ENCODE measurements at places on chromosomes 3 and 15.

GRCh38 chr15:88987934-88988671 is 74.9 kb upstream of the MFGE8 start:
- no peak for DNase-seq

DNA sequence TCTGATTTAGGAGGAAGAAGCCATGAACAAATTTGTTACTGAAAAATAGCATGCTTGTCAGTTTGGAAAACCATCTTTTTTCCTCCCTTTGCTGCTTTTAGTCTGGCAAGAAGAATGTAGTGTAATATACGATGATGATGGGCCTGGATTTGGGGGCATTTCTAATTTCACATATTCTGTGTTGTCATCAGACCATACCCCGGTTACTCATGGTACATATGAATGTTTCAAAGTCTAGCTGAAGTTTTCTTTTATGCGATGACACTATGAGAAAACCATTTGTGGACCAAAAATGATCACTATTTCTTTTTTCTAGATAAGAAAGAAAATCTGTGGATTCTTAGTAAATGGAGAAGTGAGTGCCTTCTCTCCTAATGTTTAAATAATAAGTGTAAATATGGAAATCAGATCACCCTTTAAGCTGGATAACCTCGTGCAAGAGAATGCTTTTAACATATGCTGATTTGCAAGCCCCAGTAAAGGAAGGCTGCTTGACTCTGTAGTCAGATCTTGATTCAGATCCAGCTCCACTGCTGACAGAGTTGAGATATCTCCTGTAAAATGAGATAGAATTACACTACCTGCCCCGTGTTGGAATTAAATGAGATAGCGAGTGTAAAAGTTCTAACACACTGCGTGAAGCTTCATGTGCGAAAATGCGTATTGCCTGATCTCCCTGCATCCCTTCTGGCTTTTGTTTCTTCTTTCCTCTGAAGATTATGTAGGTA is 3.0 kb downstream of the MEF2A start:
- no peak for DNase-seq

- DNase-seq, result no peak
These were observed 150.5 kb upstream of the THBS1 start for GRCh38 chr15:39430389-39430788.

GRCh38 chr15:68380456-68380855 is 51.5 kb downstream of the ITGA11 start:
- DNase-seq, result no peak

GRCh38 chr3:108461661-108462111 is 48.7 kb downstream of the MYH15 start:
- DNase-seq, result no peak

GRCh38 chr3:8027954-8028353 is 473.7 kb upstream of the LMCD1 start:
- DNase-seq, result no peak

DNA sequence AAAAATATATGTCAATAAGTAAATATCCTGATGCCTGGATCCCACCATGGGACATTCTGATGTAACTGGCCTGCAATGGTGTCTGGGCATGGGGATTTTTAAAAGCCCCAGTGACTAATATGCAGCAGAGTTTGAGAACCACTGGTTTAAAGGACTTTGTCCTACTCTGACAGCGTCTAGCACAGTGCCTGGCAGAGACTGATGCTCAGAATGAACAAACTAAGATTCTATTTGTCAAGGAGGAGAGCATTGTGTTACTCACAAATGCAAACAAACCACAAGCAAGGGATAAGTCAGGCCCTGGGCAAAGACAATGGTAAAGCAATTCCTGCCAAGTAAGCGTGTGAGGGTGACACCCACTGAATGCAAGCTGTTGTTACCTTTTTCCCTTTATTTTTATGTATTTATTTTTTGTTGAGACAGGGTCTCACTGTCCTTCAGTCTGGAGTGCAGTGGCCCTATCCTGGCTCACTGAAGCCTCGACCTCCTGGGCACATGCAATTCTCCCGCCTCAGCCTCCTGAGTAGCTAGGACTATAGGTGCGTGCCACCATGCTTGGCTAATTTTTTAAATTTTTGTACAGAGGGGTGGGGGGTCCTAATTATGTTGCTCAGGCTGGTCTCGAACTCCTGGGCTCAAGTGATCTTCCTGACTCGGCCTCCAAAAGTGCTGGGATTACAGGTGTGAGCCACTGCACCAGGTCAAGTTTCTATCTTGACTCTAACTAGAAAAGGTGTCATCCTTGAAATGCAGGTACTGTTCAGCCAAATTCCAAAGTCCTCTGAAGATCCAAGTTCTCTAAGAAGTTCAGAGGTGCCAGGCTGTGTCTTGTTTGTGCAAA is 909 bp upstream of the GPD1L start:
- DNase-seq, result no peak

GRCh38 chr3:134752761-134753461 is 42.1 kb upstream of the EPHB1 start:
- no peak for DNase-seq

DNA sequence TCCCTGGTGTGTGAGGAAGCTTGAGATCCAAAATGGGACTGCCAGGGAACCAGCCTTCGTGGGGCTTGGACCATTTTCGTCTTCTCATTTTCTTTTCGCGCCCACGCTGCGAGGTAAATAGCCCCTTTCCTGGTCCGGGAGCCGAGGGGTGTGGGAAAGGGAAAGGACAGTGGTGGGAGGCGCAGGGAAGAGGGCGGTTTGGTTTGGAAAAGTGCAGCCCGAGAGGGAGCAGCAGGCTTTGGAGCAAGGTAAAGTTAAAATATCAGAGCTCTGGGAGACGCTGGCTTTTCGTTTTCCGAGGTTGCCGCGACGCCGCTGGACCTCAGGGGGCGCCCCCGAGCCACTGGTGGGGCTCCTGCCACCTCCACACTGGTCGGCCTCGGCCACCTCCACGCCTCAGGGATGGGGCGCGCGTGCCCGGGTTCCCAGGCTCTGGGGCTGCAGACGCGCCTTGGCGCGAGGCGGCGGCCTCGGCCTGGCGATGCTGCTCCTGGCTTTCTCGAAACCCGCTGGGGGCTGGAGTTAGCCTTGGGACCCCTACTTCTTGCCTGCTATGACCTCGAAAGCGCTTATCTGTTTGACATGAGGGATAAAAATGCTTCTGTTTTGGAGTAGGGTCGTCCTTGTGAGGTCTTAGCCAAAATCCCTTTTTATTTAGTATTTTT is 3.2 kb downstream of the PTPRG start:
- DNase-seq, result no peak

- no peak for DNase-seq
These were observed 92.8 kb upstream of the UBE2E1 start for GRCh38 chr3:23712656-23713559.

GRCh38 chr3:71456826-71457225 is 126.7 kb downstream of the FOXP1 start:
- no peak for DNase-seq

GRCh38 chr3:157261000-157261399 is 101.1 kb upstream of the CCNL1 start:
- no peak for DNase-seq

- DNase-seq, result no peak
These were observed 48.2 kb downstream of the TNIK start for GRCh38 chr3:171412054-171412453.

DNA sequence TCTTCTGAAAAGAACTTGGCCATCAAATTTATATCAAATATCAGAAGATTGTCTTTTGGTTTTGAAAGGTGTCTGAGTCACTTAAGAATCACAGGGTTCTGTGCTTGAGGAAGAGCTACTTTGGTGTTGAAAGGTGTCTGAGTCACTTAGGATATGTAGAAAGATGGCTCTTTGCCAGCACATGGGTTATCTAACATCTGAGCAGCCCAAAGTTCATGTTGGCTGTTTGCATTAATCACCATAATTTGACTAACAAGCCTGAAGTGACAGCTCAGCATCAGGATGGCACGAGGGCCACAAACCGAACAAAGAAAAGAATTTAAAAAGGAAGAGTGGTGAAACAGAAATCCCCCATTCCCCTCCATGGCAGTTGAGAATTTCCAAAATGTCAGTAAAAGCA is 190.5 kb upstream of the CMC1 start:
- peak; percentile 23 for DNase-seq

DNA sequence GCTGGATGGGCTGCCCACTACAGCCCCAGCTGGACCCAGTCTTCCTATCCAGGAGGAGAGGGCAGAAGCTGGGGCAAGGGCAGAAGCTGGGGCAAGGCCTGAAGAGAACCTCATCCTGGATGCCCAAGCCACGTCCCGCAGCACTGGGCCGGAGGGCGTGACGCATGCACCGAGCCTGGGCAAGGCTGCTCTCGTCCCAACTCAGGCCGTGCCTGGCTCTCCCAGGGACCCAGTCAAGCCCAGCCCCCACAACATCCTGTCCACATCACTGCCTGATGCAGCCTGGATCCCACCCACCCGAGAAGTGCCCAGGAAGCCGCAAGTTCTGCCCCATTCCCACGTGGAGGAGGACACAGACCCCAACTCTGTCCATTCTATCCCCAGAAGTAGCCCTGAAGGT is 22.3 kb downstream of the FBLN2 start:
- DNase-seq, result no peak

GRCh38 chr3:114454551-114455251 is 160.9 kb downstream of the TIGIT start:
- DNase-seq, result no peak

DNA sequence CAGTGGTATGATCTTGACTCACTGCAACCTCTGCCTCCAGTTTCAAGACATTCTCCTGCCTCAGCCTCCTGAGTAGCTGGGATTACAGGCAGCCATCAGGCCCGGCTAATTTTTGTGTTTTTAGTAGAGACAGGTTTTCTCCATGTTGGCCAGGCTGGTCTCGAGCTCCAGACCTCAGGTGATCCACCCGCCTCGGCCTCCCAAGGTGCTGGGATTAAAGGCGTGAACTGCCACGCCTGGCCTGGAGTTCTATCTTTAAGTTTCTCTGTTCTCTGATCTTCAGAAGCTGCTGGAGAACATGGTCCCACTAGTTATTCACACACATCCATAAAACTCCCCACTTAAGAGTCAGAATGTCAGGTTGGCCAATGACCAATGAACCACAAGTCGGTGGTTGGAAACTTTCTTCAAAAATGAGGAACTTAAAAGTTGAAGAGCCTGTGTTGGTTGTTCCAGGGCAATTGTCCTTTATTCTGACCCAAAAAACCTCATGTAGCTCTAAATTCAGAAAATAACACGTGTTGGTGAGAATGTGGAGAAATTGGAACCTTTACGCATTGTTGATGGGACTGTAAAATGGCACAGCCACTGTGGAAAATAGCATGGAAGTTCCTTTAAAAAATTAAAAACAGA is 55.9 kb upstream of the PIK3CB start:
- no peak for DNase-seq

DNA sequence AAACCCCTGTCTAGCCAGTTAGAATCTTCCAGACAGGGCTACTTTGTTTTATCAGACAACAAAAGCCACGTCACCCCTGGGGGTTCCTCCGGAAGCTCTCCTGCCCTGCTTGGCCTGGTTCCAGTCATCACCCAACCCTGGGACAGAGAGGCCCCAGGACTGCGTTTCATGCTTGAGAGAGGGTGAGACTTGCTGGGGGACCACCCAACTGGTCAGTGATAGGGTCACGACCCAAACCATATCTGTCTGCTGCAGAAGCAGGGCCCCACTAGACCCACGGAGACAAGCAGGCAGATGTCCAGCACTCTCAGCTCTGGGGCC is 1.2 kb downstream of the NT5DC2 start:
- DNase-seq, result no peak

DNA sequence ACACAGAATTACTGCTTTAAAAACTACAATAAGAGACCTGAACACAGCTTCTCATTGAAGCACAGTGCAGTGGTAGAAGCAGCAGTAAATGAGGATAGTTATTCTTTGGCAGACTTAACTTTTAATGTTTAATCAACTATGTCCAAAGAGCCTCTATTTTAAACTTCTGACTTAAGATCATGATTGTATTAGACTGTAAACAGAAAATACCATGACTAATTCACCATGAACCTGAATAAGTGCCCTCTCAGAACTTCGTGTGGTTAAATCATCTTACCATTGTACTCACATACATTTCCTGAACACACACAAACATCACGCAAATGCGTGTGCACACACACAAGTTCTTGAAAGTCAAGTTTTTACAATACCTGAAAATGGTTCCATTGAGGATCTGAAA is 13.9 kb downstream of the CEP152 start:
- DNase-seq, result no peak

DNA sequence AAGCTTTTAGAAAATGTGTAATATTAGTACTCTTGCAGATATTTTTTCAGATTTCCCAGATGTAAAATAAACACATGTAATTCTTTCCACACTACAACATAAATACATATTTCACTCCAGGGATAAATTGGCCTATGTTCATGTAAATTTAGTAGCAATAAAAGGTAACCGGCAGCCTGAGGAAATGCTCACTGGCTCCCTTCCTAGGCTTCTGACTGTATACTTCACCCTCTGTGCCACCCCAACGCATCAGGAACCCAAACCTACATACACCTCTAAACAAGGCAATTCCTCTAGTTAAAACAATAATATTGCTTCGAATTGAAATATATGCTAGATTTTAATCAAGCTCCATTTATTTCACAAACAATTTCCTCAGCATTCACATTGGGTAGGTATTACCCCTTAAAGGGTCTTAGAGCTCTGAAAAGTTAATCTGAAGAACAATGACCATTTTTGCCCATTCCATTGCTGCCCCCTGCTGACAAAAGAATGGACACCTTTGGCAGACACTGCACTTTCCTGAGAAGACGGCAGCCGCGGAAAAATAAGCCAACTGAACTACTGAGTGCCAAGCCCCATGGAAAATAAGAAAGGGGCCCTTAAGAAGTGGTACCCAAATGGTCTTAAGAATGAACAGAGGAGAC is 212.5 kb downstream of the OSBPL10 start:
- peak; percentile 35 for DNase-seq

GRCh38 chr3:98361289-98361688 is 7.6 kb downstream of the OR5K4 start:
- no peak for DNase-seq

GRCh38 chr3:150449169-150449721 is 41.1 kb downstream of the TSC22D2 start:
- no peak for DNase-seq

DNA sequence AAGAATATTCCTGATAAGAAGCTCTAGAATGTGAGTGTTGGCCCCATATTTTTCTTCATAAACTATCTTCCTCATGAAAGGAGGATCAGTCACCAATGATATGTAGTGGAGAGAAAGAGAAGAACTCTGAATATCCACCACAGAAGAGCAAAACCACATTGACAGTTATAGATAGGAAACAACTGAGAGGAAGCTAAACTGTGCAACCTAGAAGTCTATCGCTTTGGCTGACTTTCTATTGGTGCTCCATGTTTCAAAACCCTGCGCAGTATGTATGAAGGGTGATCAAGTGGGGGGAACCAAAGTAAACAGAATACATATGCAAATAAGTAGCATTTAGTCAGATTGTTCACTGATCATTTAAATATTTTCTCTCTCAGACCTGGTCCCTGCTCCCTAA is 41.0 kb upstream of the ZNF280D start:
- DNase-seq, result no peak
